ENCODE measurements at places on chromosomes 5 and 9. TPM values are rescaled to one million over a fixed set of nuclear protein-coding genes. Genes with fewer than 3 reads are reported as not detected.

DNA sequence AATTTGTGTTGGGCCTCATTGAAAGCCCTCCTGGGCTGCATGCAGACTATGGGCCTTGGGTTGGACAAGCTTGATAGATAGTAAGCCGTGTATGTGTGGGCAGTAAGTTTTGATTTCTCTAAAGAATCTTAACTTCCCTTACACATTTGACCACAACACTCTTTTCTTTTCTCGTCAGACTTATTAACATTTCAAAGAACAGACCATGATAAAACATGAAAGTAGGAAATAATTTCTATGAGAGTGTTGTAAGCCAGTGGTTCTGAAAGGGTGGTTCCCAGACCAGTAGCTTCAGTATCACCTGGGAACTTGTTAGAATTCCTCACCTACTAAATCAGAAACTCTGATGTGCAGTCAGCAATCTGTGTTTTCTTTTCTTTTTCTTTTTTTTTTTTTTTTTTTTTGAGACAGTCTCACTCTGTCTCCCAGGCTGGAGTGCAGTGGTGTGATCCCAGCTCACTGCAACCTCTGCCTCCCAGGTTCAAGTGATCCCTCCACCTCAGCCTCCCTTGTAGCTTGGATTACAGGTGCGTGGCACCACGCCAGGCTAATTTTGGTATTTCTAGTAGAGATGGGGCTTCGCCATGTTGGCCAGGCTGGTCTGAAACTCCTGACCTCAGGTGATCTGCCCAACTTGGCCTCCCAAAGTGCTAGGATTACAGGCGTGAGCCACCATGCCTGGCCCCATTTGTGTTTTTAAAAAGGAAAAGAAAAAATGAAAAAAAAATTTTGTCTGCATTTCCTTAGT, 20.0 kb upstream of the GCNT1 start:
- DNase-seq: no peak

Gene CDX1
- total RNA-seq: not detected

Gene CCL21
- total RNA-seq: 12.0 TPM

DNA sequence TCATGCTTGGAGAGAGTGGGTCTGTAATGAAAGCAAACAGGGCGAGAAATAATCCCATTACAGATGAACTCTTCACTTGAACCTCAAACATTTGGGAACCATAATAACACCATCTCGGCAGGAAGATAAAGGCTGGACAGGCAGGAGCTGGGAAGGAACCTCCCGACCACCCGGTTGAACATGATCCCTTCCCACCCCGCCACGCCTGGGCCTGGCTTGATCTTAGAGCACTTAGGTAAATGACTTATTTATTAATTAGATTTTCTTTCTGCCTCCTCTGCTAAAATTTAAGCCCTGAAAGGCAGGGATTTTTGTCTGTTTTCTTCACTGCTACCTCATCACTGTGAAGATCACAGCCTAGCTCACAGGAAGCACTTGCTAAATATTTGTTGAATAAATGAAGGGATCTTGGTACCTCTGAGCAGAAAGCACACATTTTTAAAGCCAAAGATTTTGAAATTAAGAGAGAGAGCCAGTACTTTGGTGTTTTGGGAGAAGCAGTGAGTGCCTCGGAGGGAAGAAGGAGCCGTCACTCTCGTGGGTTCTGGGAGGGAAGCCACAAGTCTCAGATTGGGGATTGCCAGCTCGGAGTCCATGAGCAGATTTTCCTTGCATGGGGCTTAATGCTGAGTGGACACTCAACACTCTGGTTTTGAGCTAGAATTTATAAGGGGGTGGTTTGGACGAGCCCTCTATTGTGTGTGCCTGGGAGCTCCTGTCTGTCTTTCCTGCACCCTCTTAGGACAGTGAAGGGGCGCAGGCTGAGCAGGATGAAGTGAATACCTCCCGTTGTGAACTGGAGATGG, 133.3 kb downstream of the MACROH2A1 start:
- DNase-seq: no peak

Gene PCDHGB7
- total RNA-seq: 21.3 TPM

Gene REEP2
- 0.88 TPM for total RNA-seq

GRCh38 chr9:71479621-71480020, 288.7 kb downstream of the CEMIP2 start:
- no peak for DNase-seq

DNA sequence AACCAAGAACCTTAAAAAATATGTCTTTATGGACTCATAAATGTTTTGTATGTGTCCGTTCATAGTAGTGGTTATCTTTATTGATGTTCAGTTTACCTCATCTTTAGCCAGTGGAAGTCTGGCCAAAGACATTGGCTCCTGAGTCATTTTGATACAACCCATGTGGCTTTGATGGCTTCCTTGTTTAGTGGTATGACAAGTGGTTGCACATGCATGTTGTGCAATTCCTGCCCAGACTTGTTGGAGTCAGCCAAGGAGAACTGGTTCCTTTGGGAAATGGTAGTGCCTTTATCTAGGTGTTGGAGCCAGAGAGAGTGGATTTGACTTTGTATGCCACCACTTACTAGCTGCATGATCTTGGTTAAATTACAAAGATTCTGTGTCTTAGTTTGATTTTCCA, 94.3 kb downstream of the RPS23 start:
- no peak for DNase-seq

DNA sequence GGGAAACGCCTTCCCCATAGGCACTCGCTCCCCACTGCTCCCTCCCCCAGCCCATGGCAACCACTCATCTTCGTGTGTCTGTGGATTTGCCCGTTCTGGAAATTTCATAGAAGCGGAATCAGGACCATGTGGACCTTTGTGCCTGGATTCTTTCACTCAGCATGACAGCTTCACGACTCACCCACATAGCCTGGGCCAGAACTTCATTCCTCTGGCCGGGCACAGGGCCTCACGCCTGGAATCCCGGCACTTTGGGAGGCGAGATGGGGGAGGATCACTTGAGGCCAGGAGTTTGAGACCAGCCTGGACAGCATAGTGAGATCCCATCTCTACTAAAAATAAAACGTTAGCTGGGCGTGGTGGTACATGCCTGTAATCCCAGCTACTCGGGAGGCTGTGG, 12.1 kb upstream of the DIPK1B start:
- DNase-seq: no peak

Gene TMEM215
- not detected for total RNA-seq

DNA sequence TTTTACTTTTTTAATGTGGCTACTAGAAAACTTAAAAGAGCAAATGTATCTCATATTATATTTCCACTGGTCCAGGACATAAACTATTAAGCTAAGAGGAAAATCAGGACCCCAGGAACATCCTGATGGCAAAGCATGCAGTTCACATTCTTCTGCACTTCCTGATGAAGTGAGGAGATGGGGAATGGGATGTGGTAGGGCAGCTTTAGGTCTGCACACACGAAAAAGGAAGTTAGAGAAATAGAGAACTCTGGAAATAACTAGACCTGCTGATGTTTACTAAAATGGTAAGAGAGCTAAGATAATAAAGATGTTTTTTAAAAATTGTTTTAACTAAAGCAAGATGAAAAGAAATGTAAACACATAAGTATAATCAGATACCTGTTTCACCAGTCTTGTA, 39.7 kb upstream of the NIPBL start:
- DNase-seq: no peak

DNA sequence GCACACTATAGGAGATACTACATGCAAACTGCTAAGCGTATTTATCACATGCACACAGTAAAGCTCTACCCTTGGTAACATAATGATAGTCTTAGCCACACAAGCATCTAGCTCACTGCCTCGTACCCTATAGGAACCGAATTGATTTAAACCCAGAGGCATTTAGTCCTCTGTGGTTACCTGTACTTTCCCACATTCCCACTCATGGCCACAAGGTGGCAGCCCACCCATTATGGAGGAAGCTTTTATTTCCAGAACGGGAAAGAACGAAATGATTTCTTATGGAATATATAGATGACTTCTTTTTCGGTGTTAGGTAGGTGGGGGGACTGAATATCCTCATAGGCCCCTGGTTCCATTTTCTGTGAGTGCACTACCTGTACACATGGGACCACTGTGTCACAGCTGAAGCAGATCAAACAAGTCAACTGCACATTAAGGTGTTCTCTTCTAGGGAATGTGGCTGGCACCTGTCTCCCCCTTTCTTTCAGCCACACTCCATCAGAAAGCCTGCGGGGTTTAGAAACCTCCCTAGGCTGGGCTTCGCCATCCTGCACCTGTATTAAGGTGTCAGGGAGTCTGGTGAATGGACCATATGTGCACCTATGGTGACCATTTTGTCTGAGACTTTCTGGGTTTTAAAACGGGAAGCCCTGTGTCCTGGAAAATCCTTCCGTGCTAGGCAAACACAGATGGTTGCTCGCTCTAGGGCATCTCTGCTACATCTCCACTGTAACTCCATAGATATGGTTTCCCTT, 313.2 kb downstream of the SLIT3 start:
- DNase-seq: peak; percentile 65

Gene TUSC1
- total RNA-seq: 22.6 TPM

DNA sequence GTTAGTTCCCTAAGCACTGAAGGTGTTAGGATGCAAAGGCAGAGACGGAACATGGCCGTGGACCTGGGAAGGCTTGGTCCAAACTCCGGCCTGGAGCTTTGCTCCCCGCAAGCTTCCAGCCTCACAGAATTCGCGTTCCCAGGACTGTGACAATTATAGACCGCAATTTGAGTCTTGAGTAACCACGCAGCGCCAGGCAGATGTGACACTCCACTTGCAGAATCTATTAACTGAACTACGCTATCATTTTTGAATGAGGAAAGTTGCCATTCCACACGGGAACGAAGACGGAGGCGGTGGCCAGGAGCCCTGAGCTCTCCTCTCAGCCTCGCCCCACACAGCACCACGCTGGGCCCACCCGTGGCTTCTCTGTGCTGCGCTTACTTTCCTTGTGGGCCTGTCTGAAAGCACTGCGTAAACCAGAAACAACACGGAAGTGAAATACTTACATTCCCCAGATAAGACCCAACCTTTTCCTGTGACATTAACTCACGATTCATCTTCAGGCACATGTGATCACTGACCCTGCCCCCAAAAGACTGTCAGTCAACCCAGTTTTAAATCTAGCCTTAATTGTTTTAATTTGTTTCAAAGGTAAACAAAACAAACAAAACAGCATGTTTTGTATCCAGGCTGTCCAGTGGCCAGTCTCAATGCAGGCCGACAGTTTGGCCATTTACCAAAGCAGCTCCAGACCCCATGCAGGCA, 16.1 kb upstream of the COL5A1 start:
- DNase-seq: no peak

- DNase-seq: no peak
Observed at GRCh38 chr5:84478603-84479002, 93.9 kb upstream of the EDIL3 start.

GRCh38 chr5:55855509-55855908, 4.4 kb downstream of the IL31RA start:
- no peak for DNase-seq

DNA sequence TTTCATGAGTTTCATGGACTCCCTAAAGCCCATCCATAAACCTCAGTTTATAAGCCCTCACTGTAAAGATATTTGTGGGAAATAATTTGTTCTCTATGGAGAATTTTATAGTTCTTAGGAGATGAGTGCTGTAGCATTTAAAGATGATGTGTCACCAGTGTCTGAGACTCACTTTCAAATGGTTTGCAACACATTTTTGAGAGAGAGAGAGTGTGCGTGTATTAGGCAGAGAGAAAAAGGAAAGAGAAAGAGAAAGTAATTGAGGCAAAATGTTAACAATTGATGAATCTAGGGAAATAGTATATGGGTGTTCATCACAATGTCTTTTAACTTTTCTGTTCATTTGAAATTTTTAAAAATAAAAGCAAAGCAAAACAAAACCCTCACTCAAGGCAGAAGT, 479.0 kb downstream of the ZSWIM6 start:
- DNase-seq: no peak

Gene SLC6A19
- not detected for total RNA-seq

GRCh38 chr9:22033012-22033630, 24.0 kb upstream of the CDKN2B start:
- DNase-seq: no peak

Gene TMC1
- total RNA-seq: under 0.01 TPM

Gene OBP2B
- 0.98 TPM for total RNA-seq

- DNase-seq: no peak
Observed at GRCh38 chr5:180214870-180215770, 6.1 kb upstream of the RASGEF1C start.

DNA sequence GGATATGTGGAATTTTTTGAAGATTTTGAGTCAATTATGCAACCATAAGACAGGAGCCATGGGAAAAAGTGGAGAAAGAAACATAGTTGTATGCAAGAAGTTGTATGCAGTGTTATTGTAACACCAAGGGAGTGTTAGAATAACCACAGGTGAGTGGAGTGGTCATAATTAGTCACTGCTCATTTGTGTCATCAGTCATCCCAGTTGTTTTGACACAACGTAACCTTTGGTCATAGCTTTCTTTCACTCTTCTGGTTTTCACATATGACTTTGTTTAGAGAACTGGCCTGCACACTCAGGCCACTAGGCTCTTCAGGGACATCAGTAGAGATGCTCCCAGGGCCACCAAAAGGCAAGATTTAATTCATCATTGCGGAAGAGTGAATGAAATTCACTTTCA, 158.7 kb upstream of the HMHB1 start:
- no peak for DNase-seq

- DNase-seq: no peak
Observed at GRCh38 chr9:13061390-13061789, 218.1 kb downstream of the MPDZ start.

GRCh38 chr5:163612358-163613149, 107.1 kb downstream of the MAT2B start:
- DNase-seq: no peak

DNA sequence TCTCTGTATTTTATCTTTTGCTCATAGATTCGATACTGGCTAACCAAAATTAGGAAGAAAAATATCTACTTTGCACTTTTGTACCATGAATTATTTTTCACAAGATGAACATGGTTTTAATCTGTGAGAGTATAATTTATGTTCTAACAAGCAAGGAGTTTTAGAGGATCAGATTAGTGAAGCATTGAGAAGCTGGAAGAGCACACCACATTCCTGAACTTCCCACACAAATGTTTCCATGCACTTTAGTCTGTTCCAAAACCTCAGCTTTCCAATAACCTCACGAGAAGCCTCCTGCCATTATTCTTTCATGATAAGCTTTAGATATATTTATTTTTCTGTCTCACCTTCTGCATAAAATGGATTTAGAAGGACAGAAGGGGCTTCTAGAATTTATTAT, 98.7 kb upstream of the MPDZ start:
- no peak for DNase-seq

DNA sequence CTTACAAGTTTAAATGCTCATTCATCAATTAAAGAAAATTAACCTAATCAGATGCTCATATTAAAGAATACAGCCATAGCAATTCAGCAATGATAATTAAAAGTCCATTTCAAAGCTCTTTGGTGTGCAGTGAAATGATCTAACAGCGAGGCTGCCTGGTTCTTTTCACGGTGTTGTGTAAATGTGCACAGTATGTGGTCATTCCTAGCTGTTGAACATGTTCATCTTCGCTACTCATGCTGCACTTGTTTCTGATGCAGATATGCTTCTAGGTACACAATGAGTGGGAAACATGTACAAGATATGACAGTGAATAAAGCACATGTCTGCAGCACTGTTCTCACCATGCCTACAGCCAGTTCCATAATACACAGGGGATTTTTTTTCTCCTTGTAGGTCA, 163.5 kb downstream of the NR2F1-AS1 start:
- DNase-seq: no peak

Gene CDH6
- total RNA-seq: 4.8 TPM

Gene CRB2
- under 0.01 TPM for total RNA-seq

- no peak for DNase-seq
Observed at GRCh38 chr5:10460252-10460906, 18.7 kb downstream of the ROPN1L start.

Data from breast epithelium (tissue), 4 donors.